Choroid plexus epithelial cell (primary cell): ENCODE measurements at places on chromosomes 2 and 18.

GRCh38 chr18:24683925-24684324 lies 223.5 kb downstream of the HRH4 start:
- DNase-seq = no peak

GRCh38 chr2:16130906-16131400 lies 190.6 kb downstream of the MYCN start:
- no peak for DNase-seq

GRCh38 chr2:37898448-37898847 lies 26.6 kb upstream of the RMDN2 start:
- DNase-seq = no peak

GRCh38 chr2:109351164-109351756 lies 222.3 kb downstream of the SH3RF3 start:
- no peak for DNase-seq

- DNase-seq = no peak
Measured at GRCh38 chr2:73187549-73187948, 14.8 kb upstream of the NOTO start.

DNA sequence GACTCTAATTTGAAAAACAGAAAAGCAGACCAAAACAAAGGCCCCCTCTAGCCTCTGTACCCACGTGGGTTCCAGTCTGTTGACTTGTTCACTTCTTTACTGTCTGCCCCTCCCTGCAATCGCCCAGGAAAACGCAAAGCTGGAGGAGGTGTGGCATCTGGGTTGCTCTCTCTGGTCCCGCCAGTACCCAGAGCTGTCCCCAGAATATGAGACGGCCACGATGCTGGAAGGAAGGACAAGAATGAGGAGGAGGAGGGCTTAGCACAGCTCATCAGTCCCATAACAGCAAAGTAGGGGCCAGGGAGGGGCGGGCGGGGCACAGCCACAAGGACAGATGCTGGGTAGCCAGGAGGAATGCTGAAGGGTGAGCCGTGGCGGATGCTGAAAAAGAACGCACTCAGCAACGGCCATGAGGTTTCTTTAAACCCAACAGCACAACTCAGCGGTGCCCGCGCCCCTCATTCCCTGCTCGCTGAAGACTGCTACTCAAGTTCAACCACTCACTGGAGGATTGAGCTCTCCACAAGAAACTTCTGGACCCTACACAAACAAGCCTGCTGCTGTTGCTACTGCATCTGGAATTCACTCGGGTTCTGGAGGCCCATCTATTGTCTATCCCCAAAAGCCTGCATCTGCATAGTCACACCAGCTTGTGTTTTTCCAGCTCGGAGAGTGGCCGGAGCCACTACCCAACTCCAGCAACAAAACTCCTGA lies 187.7 kb downstream of the HDAC4 start:
- no peak for DNase-seq

- no peak for DNase-seq
Measured at GRCh38 chr2:217740178-217740577, 262.6 kb downstream of the TNS1 start.

DNA sequence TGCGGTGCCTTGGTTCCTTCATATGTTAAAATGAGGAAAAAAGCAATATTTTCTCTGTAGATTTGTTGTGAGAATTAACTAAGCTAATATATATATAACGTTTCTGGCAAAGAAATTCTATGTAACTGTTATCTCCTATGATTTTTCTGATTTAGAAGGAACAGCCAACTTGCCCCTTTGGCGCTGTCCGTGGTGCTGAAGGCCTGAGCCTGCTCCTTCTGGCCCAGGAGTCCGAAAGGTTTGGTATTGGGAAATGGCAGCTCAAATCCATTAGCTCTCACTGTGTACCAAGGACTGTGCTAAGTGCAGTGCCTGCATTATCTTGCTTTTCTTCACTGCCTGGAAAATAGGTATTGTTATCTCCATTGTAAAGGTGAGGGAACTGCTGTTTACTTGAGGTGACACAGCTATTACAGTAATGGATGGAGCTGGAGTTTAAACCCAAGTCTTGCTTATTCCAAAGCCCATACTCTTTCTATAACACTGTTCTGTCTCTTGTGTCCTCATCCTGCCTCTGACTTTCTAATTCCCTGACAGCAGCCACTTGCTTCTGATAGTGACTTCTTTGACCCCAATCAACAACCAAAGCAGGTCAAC lies 52.2 kb downstream of the C1QL2 start:
- DNase-seq = peak; percentile 35

DNA sequence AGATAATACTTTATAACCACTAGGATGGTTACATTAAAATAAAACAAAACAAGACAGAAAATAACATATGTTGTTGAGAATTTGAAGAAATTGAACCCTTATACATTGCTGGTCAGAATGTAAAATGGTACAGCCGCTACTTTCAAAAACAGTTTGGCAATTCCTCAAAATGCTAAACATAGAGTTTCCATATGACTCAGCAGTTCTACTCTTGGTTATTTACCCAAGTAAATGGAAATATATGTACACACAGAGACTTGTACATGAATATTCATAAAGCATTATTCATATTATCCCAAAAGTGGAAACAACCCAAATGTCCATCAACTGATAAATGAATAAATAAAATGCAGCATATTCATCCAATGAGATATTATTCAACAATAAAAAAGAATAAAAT lies 92.5 kb upstream of the LRATD1 start:
- peak; percentile 9 for DNase-seq
